ENCODE measurements at places on chromosomes 2 and 18. TPM values are rescaled to one million over a fixed set of nuclear protein-coding genes. Genes with fewer than 3 reads are reported as not detected.

AGXT gene
- total RNA-seq = not detected

SERPINB3 gene
- total RNA-seq = not detected

SLC38A11 gene
- total RNA-seq = not detected

RTTN gene
- 14.7 TPM for total RNA-seq

LAMA3 gene
- total RNA-seq = 2.8 TPM

HAAO gene
- not detected for total RNA-seq

ALPG gene
- not detected for total RNA-seq

SCTR gene
- not detected for total RNA-seq

COX5B gene
- total RNA-seq = 459 TPM

PTPRN gene
- total RNA-seq = not detected

GREB1 gene
- under 0.01 TPM for total RNA-seq

ZAP70 gene
- under 0.01 TPM for total RNA-seq

BARD1 gene
- total RNA-seq = 8.7 TPM

GCG gene
- total RNA-seq = not detected

TEX44 gene
- not detected for total RNA-seq

DTYMK gene
- 30.3 TPM for total RNA-seq

SCN9A gene
- total RNA-seq = under 0.01 TPM

KCNE4 gene
- under 0.01 TPM for total RNA-seq

GKN1 gene
- total RNA-seq = not detected

DNA sequence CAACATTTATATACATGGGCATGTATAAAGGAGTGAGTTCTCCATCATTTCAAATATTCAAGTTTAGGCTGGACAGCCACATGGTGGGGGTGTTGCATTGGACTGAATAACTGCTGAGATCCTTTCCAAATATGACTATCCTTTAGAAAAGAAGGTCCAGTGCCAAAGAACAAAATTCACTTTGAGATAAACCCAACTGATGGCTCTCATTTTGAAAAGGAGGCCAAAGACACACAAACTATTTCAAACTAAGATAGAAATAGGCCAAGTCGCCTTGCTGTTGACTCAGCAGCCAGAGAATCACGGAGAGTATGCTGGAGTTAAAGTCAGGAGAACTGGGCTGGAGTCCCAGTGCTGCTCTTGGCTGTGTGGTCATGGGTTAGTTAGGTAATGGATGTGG lies 204.5 kb upstream of the LRATD1 start:
- no peak for DNase-seq

- peak; percentile 66 for DNase-seq
Observed at GRCh38 chr2:109516445-109517117, 97.2 kb downstream of the SEPTIN10 start.

GRCh38 chr18:63545000-63545399 lies 2.8 kb downstream of the SERPINB12 start:
- no peak for DNase-seq

GRCh38 chr2:165357758-165358157 lies 111.7 kb upstream of the CSRNP3 start:
- peak; percentile 14 for DNase-seq

DNA sequence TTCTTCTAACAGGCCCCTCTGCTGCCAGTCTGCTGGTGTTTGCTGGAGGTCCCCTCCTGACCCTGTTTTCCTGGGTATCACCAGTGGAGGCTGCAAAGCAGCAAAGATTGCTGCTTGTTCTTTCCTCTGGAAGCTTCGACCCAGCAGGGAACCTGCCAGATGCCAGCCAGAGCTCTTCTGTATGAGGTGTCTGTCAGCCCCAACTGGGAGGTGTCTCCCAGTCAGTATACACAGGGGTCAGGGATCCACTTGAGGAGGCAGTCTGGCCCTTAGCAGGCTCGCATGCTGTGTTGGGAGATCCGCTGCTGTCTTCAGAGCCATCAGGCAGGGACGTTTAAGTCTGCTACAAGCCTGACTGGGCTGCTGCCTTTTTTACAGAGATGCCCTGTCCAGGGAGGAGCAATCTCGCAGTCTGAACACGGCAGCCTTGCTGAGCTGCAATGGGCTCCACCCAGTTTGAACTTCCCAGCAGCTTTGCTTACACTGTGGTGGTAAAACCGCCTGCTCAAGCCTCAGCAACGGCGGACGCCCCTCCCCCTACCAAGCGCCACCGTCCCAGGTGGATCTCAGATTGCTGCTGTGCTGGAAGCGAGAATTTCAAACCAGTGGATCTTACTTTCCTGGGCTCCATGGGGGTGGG lies 29.9 kb downstream of the CHCHD5 start:
- DNase-seq = no peak

DNA sequence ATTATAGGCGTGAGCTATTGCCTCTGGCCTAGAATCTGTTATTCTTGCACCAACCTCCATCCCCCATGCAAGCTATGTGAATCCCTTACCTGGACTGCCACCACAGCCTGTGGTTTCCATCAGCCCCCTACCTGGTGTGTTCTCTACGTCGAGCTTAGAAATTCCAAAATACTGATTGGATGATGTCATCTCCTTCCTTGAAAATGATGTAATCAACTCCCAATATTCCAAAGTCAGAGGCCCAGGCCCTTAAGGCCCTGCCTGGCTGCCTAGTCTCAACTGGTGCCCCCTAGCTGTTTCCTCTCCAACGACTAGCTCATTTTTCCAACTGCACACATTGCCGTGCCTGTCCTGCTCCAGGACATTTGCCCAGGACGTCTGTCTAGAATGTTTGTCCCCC lies 41.3 kb upstream of the GBX2 start:
- no peak for DNase-seq

DNA sequence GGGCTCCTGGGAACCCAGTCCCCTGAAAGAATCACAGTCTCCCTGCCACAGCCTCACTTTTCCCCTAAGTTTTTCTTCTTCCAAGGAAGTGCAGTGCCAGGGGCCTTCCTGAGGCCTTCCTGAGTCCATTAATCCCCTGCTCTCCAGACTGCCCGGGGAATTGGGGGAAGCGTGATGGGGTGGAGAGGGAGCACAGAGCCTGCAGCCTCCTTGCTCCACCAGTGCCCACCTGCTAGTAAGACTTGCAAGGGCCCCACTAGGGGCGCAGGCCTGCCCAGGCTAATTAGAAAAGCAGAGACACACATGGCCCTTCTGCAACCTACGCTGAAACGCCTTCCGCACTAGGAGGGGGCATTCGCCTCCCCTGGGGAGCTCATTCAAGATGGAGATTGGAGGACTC lies 110.6 kb downstream of the MRO start:
- no peak for DNase-seq

- DNase-seq = no peak
Observed at GRCh38 chr2:9330612-9331270, 92.6 kb downstream of the ITGB1BP1 start.

- DNase-seq = no peak
Observed at GRCh38 chr2:236947896-236948295, 137.8 kb upstream of the COPS8 start.

DNA sequence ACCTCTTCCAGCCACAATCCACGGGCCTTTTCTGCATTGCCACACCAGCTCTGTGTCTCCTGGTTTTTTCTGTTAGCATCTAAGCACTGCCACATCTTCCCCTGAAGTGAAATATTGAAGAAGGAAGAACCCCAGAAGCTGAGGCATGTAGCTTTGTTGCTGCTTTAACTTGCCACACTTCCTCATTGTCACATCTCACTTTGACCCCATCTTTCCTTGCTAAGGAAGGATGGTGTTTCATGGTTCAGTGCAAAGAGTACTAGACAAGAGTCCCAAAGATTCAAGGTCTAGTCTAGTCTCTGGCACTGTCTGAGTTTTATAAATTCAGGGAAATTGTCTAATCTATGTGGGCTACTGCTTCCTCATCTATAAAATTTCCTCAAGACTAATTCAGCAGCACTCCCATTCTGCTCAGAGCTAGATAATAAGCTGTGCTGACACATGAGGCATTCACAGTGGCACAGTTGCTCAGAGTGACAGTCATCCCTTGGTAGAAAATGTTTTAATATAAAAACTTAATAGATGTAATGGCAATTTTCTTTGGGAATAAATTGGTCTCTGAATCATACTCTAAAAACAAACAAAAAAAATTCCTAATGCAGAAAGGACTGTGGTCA lies 483.0 kb upstream of the ID2 start:
- DNase-seq = no peak

DNA sequence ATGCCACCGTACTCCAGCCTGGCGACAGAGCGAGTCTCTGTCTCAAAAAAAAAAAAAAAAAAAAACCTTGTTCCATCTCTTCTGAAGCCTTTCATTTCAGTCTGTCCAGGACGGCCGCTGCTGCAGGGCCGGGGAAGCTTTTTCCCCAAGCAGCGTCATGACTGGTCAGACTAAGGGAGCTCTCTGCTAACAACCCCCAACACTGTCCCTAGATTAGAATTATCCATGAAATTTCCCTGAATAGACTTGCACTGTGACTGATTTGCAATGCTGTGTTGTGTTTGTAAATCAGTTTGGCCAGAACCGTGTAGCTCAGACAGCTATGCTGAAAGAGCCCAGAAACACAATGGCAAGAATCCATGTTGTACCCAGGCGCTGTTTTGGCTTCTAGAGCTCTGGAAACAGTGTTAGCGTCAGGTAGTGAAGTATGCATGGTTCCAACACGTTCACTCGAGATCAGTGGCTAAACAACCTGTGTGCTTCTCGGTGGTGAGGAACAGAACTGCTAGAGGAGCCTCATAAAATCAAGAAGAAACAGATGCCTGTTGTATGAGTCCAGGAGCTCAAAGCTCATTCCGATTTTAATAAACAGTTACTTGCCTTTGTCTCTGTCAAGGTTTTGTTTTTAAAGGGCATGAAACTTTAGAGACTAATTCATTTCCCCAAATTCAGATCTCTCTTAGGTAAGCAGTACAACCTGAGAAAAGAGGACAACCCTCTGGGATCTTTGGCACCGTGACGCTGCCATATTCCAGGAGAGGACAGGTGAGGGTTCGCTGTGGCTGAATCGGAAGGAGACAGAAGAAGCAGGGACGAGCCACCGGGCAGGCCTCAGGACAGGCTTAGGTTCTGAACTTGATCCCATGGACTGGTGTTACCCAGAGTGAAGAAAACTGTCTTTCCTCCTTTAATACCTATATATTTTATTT lies 43.5 kb downstream of the GORASP2 start:
- DNase-seq = no peak

DNA sequence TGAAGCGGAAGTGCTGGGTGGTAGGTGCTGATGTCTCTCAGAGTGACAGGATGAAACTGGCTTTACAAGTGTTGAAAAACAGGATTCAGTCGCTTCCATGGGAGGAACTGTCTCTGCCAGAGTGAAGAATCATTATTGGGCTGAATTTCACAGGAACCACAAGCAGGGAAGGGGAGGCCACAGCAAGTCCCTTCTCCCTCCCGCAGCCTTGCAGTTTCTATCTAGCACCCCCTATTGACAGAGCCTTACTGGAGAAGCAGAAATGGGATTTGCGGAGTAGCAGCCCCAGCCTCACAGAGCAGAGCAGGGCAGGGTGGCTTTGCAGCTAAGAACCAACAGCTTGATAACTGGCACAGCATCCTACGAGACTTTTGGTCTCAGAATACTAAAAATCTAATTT lies 33.3 kb upstream of the RMP24 start:
- DNase-seq = peak; percentile 29

DNA sequence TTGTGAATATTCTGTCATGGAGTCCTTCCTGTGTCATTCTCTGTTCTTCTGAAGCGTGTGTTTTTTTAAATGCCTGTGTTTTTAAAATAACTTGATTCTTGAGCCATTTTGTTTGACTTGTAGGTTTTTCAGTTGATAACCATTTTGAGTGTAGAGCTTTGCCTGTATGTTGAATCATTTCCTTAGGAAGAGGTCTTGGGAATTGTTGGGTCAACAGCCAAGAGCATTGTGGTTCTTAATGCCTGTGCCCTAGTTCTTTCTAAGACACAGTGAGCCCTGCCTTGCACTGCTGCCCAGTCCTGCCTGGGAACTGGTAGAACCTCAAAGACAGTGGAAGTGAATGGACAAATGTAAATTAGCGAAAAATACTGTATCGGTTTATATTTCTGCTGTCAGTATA lies 25.9 kb downstream of the RAB12 start:
- no peak for DNase-seq

- no peak for DNase-seq
Observed at GRCh38 chr2:228433721-228434120, 252.2 kb upstream of the SPHKAP start.

DNA sequence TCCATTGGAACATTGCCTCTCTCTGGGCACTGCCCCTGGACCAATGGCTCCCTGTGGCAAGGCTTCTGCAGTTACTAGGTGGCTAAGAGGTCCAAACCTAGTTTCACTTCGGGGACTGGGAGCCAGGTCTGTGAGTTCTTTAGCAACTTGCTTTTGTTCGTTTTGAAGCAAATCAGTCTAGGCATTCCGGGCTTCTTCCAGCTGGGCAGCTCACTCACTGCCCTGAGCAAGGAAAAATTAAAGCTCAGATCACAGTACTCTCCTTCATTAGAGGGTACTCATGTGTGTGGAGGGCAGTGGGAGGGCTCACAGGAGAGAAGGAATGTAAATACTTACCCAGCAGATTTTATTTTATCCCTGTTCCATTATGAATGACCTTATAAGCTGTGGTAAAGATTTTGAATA lies 80.3 kb downstream of the SPP2 start:
- no peak for DNase-seq

- DNase-seq = no peak
Observed at GRCh38 chr2:111219285-111219684, 98.6 kb downstream of the BCL2L11 start.

- DNase-seq = no peak
Observed at GRCh38 chr2:28268386-28268785, 124.3 kb upstream of the FOSL2 start.

- DNase-seq = no peak
Observed at GRCh38 chr2:19392191-19392590, 33.8 kb upstream of the OSR1 start.

- peak; percentile 4 for DNase-seq
Observed at GRCh38 chr2:8234253-8234652, 447.6 kb upstream of the ID2 start.

- no peak for DNase-seq
Observed at GRCh38 chr2:195495966-195496365, 161.1 kb upstream of the SLC39A10 start.

- DNase-seq = no peak
Observed at GRCh38 chr2:210496512-210496911, 20.0 kb upstream of the LANCL1 start.

GRCh38 chr2:114294741-114295140 lies 147.7 kb upstream of the DPP10 start:
- DNase-seq = no peak

DNA sequence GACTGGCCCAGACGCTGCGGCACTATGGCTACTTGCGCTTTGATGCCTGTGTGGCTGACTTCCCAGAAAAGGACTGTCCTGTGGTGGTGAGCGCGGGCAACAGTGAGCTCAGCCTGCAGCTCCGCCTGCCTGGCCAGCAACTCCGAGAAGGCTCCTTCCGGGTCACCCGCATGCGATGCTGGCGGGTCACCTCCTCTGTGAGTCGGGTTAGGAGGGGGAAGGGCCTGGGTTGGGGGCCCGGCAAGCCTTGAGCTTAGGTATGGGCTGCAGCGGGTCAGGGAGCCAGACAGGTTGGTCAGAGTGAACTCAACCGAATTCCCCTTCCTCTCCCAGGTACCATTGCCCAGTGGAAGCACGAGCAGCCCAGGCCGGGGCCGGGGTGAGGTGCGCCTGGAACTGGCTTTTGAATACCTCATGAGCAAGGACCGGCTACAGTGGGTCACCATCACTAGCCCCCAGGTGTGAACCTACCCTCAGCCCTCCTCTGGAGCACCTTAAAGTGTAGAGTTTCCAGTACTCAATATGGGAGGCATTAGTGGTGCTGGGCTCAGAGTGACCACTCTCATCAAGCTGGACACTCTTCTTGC lies 4.9 kb downstream of the ZNF513 start:
- DNase-seq = no peak

GRCh38 chr2:979069-979928 lies 28.6 kb downstream of the SNTG2 start:
- no peak for DNase-seq
